Cortex of kidney (tissue), 1 donor: ENCODE measurements at places on chromosomes 3 and 15.

- DNase-seq = no peak
Measured at GRCh38 chr3:159522276-159522675, 466.4 kb upstream of the IL12A start.

GRCh38 chr15:62519900-62520299, 354.8 kb upstream of the C2CD4B start:
- no peak for DNase-seq

DNA sequence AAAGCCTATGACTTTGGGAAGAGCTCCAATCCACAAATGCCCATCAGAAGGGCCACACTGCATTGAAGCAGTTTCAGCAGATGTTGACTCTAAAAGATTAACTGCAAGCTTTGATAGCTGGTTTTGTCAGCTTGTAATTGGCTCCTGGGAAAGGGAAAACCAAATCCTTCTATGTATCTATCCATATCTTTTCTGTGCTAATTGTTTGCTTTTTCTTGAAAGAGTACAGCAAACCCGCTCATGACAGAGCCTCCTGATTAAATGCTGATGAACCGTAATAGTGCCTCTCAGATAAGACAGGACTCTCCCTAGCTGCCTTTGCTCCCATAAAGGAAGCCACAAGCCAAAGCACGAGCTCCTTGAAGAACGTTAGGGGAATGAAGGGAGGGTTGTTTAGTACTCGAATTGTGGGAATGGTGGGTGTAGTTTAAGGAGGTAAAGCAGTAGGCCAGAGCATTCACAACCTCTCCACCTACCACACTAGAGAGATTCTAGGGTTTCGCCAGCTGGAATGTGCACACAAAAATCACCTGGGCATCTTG, 33.6 kb upstream of the LRIG1 start:
- DNase-seq = no peak

- DNase-seq = no peak
Measured at GRCh38 chr3:38627956-38628355, 21.5 kb downstream of the SCN5A start.

DNA sequence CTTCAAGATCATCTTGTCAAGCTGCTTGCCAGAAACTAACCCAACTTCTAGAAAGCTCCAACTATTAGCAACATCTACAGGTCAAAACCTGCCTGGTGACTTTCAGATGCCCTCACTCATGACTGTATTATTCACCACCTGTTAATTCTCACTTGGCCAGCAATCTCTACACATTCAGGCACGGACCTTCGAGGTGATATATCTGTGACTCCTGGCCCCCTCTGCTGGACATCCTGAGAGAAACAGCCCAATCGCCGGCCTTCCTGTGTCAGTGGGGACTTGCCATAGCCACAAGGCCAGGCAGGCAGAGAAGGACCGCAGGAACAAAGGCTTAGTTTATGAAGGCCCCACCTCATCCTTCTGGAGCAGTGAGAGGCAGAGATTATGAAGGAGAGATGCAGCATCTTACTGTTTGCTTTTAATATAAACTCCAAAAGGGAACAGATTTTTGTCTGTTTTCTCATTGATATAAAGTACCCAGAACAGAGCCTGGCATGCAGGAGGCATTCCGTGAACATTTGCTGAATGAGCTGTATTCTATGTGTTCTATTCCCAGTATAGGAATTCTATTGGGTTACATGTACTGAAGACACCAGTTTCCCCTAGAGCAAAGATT, 24.4 kb upstream of the OCA2 start:
- DNase-seq = no peak

DNA sequence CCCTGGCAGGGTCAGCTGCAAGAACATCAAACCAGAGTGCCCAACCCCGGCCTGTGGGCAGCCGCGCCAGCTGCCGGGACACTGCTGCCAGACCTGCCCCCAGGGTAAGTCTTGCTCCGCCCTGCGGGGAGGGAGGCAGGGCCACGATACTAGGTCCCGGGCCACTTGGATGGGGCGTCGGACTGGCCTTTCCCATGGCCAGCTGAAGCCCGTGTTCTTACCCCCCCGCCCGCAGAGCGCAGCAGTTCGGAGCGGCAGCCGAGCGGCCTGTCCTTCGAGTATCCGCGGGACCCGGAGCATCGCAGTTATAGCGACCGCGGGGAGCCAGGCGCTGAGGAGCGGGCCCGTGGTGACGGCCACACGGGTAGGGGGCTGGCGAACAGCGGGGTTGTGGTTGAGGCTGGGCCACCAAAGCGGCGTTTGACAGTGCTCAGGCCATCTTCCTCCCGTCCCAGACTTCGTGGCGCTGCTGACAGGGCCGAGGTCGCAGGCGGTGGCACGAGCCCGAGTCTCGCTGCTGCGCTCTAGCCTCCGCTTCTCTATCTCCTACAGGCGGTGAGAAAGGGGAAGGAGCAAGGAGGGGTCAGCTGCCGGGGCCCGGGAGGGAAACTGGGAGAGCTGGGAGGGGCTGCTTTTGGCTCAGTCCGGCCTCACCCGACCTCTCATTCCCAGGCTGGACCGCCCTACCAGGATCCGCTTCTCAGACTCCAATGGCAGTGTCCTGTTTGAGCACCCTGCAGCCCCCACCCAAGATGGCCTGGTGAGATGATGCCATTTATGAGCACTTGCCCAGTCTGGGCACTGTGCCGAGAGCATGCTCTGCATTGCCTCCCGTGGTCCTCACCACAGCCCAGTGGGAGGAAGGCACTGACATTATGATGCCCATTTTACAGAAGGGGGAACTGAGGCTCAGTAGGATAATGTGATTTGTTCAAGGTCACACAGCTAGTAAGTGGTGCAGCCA, 1.7 kb downstream of the CHRD start:
- no peak for DNase-seq

DNA sequence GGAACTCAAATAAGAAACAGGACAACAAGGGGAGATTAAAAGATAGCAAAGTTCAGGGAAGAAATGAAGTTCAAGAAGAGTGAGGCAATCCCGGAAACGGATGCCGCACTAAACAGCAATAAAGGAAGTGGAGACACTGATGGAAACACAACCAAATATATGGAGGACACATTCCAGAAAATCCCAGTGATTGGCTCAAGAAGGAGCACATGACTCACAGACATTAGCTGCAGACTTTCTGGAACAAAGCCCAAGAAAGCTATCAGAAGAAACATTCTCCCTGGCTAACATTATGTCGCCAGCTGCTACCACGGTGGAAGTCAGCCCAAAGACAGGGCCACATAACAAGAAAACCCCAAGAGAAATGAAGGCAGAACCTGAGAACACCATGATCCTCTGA, 18.1 kb upstream of the VGLL4 start:
- no peak for DNase-seq

DNA sequence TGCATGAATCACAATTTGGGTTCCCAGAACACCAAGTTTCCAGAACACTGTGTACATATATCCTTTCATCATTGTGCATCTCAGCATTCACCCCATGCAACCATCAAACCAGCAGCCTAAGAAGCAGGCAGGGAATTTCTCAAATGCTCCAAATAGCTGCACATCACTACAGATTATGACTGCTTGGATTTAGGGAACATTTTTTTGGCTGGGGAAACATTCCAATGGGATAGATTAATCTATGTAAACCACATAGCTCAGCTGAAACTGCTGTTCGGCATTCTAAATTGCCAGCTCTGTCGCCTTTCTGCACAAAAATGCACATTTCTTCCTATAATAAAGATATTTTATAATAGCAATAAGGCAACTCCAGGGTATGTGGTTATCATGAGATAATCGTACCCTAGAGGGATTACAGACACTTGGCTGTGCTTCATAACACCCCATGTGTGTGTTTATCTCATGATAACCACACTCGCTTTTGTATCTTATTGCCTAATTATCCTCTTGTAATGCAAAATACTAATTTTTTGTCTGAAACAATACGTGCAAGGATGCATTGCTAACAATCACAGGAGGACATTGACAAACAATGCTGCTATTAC, 483.7 kb upstream of the DPH6 start:
- no peak for DNase-seq

DNA sequence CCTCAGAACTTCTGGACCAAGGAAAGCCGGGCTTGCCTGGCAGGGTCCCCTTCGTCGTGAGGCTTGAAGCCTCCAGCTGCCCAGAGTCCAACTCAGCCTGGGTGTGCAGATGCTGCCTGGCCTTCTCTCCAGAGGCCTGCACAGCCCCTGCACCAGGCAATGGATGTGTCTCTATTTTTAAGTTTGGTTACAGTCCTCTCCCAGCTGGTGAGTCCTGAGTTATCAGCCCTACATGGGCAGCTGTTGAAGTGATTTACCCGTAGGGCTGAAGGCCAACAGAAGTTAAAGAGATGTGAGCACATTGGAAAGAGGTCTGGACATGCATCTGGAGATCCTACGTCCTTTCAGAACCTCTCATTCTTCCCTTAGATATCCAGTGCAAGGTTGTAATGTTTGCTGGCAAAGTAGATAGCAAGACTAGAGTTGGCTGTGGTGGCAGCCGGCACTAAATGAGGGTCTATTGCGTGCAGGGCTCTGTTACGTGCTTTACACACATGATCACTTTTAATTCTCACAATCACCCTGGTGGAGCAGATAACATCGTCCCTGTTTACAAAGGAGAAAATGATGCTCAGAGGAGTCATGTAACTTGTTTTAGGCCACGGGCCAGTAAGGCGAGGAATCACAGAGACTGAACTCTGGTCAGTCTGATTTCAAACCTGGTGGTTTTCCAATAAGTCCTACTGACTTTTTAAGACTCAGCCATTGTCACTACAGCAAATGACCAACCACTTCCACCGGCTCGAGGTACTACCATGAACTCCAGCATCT, 9.9 kb downstream of the FYCO1 start:
- DNase-seq = no peak

GRCh38 chr3:155639462-155640055, 105.3 kb downstream of the PLCH1 start:
- DNase-seq = no peak

- DNase-seq = no peak
Measured at GRCh38 chr3:156135921-156136638, 15.7 kb downstream of the KCNAB1 start.

- DNase-seq = no peak
Measured at GRCh38 chr15:69484837-69485236, 32.2 kb downstream of the RPLP1 start.

- no peak for DNase-seq
Measured at GRCh38 chr15:38671006-38671387, 106.4 kb upstream of the RASGRP1 start.

DNA sequence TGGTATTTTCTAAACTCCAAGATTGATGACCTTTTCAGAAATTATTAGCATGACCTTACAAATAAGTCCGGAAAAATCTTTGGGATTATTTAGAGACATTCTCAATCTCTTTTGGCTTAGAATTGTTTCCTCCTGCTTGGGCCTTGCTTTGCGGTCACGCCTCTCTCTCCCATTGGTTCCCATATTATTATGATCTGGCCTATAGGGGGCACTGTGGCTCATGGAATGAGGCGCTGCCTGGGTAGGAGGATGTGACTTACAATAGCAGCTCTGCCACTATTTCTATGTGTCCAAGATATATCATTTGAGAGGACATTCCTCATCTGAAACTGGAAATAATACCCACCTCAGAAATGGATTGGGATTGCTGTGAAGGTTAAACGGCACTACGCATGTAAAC, 464.9 kb downstream of the MFSD1 start:
- DNase-seq = no peak

- no peak for DNase-seq
Measured at GRCh38 chr3:63429905-63430304, 151.8 kb downstream of the SYNPR start.

- DNase-seq = no peak
Measured at GRCh38 chr15:77266708-77267386, 153.1 kb downstream of the PEAK1 start.

DNA sequence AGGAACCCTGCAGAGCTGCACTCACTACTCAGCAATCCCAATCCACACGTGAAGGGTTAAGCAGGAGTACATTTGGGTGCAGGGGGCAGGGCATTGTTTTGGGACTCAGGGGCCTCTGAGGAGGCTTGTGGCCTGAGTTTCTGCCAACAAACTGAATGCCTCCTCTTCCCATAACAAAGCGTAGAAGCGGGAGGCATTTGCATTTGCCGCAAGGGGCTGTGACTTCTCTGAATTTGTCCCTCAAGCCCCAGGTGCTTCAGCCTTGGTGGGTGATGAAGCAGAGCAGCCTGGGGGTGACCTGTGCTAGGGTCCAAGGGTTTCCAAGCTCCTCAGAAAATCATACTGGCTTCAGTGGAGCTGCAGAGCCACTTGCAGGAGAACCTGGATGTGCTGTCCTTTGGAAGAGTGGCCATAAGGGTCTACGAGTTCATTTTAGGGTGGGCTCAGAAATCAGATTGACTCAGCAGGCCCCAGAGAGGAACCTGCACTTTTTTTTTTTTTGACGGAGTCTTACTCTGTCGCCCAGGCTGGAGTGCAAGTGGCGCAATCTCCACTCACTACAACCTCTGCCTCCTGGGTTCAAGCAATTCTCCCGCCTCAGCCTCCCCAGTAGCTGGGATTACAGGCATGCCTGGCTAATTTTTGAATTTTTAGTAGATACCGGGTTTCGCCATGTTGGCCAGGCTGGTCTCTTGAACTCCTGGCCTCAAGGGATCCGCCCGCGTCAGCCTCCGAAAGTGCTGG, 1.4 kb upstream of the RPSA start:
- no peak for DNase-seq

DNA sequence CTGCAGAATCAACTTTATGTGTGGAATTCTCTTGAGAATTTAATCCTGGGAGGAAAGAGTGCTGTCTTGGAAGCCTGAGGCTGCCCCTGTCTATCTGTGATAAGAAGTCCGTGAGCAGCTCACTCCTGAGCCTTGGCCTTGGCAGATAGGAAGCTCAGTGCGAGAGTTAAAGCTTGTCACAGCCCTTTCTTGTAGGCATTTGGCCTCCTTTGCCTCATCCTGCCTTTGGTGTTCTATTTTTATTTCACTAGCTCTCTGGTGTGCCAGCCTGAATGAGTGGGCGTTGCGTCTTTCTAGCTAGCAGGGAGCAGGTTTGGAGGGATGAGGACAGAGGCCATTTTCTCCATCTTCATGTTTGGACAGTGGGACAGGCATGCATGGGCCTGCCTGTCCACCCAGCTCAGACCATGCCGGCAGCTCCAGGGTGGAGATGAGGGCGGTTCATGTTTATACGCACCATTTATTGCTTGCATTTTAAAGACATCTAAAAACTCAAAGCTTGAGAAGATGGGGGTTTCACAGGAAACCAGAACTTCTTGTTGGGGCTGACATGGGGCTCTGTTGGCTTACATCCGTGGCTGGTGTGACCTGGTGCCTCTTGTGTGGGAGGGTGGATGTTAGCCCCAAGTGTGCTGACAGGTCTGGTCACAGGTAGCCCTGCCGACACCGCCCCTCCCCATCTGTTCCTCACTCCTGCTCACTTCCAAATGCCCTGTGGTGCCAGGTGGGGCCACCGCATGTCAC, 29.8 kb downstream of the IRAK2 start:
- no peak for DNase-seq

DNA sequence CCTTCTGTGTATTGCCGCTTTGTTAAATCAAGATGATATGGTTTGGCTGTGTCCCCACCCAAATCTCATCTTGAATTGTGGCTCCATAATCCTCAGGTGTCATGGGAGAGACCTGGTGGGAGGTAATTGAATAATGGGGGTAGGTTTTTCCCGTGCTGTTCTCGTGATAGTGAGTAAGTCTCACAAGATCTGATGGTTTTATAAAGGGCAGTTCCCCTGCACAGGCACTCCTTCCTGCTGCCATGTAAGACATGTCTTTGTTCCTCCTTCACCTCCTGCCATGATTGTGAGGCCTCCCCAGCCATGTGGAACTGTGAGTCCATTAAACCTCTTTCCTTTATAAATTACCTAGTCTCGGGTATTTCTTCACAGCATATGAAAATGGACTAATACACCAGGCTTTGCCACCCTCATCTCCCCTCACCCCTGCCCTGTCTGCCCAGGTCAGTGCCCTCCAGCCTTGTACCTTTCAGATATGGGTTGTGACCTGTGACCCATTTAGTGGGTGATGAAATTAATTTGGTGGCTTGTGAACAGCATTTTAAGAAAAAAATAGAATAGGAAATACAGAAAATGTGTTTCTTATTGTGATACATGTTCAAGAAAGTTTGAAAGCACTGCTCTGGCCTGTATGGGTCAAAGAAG, 56.1 kb upstream of the MCF2L2 start:
- DNase-seq = no peak
